Stomach (tissue), 19 donors: ENCODE measurements at places on chromosomes 6 and 20. TPM values are rescaled to one million over a fixed set of nuclear protein-coding genes. Genes with fewer than 3 reads are reported as not detected.

Gene NNAT
- total RNA-seq: 65.2 TPM

DNA sequence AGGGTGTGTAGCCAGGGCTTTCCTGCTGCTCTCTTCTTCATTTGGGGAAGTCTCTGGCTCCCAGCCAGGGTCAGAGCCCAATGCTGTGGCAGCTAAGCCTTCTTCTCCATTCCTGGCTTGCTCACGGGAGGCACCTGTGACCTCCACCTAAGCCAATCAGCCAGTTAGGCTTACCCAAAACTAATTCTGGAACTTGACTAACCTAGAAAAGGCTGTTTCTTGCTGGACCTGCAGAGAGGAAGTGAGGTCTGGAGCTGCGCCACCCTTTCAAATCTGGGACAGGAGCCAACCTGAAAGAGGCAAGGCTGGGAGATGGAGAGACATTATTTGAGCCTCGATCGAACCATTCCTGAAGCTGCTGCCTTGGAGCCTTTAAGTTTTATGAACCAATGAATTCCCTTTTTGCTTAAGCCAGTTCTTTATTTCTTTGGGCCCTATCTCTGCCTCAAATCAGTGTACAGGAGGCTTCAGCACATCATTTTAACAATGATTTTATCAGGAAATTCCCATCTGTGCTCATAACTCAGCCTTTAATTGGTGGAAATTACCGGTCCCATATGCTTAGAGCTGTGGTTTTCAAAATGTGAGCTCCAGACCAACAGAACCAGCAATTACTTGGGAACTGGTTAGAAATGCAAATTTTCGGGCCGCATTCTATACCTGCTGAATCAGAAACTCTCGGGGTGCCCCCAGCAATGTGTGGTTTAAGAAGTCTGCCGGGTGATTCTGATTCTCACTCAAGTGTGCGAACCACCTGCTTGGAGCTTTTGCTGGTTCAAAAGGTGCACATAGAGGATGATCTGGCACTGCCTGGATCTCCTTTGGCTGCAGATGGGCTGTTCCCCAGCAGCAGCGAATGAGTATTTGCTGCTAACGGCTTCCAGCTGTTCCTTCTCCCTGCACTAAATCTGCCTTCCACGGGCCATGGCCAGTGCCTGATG lies 97.4 kb upstream of the RNF24 start:
- no peak overlapping the region for H3K4me3 ChIP-seq
- H3K27me3 ChIP-seq: no peaks in the 10 kb centered on the region
- no peaks in the 10 kb centered on the region for H3K36me3 ChIP-seq

DNA sequence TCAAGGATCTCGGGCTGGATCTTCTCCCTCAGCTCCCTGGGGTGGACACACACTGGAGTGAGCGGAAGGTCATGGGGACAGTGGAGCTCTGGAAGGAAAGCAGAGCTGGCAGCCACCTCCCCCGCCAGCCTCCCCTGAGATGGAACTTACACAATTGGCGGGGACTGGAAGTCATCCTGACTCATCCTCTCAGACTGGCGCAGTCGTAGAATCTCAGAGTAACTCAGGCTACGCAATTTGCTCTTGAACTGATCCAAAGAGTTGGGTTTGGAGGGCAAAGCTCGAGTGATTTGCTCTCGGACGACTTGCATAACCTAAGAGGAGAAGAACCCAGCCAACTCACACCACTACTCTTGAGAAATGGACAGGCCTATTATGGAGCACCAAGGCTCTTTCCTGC lies 34.8 kb downstream of the ELMO2 start:
- H3K27ac ChIP-seq: no peak overlapping the region
- no peaks in the 10 kb centered on the region for H3K4me1 ChIP-seq
- H3K27me3 ChIP-seq: no peaks in the 10 kb centered on the region
- peaks cover 100% of the 10 kb centered on the region for H3K36me3 ChIP-seq

DNA sequence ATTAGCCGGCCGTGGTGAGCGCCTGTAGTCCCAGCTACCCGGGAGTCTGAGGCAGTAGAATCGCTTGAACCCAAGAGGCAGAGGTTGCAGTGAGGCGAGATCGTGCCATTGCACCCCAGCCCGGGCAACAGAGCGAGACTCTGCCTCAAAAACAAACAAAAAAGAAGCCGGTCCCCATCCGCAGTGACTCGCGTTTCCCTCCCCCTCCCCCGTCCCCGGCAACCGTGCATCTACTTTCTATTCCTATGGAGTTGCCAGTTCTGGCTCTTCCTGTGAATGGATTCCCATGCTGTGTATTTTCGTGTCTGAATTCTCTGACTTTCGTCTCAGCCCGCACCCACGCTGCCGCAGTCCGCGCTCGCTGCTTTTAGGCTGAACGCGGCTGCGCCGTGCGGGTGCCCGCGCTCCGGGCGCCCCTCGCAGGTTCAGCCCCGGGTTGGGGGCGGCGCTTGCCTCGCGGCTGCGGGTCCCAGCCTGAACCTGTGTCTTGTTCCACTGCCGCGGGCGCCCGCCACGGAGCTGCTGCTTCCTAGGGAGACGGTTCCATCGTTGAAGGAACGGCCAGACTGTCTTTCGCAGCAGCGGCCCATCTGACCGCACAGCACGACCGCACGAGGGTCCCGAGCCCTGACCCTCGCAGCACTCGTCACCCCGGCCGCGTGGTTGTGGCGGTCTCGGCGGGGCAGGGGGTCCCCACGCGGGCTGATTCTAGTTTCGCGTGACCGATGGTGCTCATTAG lies 1.1 kb upstream of the MRGBP start:
- H3K4me1 ChIP-seq: peaks cover 57% of the 10 kb centered on the region
- DNase-seq: peak; percentile 81
- peaks cover 19% of the 10 kb centered on the region for H3K36me3 ChIP-seq

DNA sequence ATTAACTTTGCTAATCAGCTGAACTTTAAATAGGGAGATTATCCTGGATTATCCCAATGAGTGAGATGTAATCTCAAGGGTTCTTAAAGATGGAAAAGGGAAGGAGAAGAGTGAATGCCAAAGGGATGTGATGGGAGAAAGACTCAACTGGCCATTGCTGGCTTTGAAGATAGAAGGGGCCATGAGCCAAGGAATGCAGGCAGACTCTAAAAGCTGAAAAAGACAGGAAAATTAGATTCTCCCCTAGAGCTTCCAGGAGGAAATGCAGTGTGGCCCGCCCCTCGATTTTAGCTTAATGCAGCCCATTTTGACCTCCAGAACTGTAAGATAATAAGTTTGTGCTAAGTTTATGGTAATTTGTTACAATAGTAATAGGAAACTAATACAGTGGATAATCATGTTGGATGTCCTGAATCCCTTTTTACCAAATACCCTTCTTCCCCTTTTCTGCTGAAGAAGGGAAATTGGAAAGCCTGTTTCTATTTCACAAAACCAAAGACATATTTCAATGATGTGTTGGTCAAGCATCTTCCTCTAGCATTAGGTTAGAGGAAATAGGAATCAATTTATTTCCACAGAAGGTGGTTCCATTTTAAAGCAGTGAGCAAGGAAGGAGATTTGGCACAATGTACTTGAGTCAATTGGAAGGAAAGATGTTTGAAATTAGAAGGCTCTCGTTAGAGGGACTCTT lies 3.3 kb upstream of the HDDC2 start:
- no peak for DNase-seq
- H3K27ac ChIP-seq: no peak overlapping the region
- H3K4me1 ChIP-seq: peaks cover 9% of the 10 kb centered on the region

DNA sequence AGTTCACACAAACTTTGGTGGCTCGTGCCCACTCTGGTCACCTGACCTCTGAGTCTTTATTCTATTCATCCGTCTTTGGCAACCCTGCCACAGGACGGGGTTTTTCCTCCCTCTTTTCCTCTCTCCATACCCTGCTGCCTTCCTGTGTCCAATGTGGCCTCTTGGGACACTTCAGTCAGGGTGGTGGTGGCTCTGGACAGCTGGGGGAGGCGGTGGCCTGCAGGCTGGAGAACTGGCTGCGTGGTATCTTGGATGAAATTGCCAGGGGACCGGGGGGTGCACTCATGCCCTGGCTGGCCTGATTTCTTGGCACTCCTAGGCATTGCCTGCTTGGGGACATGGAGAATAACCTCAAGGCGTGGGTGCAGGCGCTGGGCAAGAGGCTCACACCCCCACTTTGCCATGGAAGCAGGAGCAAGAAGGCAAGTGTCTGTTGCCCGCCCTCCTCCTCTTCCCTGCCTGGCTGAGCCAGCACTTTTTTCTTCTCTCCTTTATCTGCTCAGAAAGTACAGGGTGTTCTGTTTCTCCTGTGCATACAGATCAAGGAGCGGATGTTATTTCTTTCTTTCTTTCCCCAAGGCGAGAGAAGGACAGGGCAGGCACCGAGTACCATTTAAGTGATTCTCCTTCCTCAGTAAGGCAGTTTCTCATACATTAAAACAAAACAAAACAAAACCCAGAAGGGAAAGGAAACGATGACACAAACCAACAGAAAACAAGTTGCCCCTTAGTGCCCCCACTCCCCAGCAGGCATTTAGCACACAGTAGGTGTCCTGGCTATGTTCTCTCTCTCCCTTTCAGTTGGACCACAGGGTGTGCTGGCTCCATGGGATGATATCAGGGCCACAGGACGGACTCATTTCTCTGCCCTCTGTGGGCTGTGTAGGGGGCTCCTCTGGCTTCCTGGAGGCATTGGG lies 155.5 kb upstream of the RNF24 start:
- peak overlapping the region; percentile 47 for H3K4me3 ChIP-seq
- no peak for DNase-seq
- H3K36me3 ChIP-seq: peaks cover 11% of the 10 kb centered on the region
- H3K4me1 ChIP-seq: peaks cover 50% of the 10 kb centered on the region
- no peaks in the 10 kb centered on the region for H3K27me3 ChIP-seq
- H3K27ac ChIP-seq: peak overlapping the region; percentile 58
